Activated CD4-positive, alpha-beta T cell treated with anti-CD3 and anti-CD28 coated beads for 36 hours (primary cell): ENCODE measurements at places on chromosomes 11 and 22. TPM values are rescaled to one million over a fixed set of nuclear protein-coding genes. Genes with fewer than 3 reads are reported as not detected.

DNA sequence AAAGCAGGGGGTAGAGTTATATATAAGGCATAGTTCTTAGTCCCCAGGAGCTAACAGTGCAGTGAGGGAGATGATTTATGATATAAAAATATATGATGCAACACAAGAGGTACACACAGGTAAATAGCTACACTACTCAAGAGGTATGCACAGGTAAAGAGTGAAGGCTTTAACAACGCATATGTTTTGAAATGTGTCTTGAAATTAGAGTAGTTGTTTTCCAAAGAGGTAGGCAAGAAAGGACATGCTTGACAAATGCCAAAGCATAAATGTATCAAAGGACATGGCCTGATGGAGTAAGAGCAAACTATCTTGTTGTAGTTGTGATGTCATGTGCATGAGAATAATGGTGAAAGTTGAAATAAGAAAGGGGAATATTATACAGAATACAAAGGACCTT, 104.3 kb upstream of the C11orf87 start:
- no peaks in the 10 kb centered on the region for H3K4me1 ChIP-seq
- H3K4me3 ChIP-seq = no peak overlapping the region
- DNase-seq = no peak
- H3K27me3 ChIP-seq = no peaks in the 10 kb centered on the region
- no peak overlapping the region for H3K27ac ChIP-seq
- no peaks in the 10 kb centered on the region for H3K36me3 ChIP-seq

The DDX10 gene
- 50.9 TPM for total RNA-seq

The GLYATL1 gene
- 0.50 TPM for total RNA-seq

- H3K4me1 ChIP-seq = no peaks in the 10 kb centered on the region
- no peaks in the 10 kb centered on the region for H3K27me3 ChIP-seq
- H3K4me3 ChIP-seq = no peak overlapping the region
- H3K27ac ChIP-seq = no peak overlapping the region
- H3K36me3 ChIP-seq = no peaks in the 10 kb centered on the region
Observed at GRCh38 chr11:130470832-130471706, 22.6 kb downstream of the ADAMTS15 start.

The IGLL1 gene
- not detected for total RNA-seq

GRCh38 chr11:36261094-36261493, 28.1 kb downstream of the COMMD9 start:
- peaks cover 21% of the 10 kb centered on the region for H3K27me3 ChIP-seq
- no peak overlapping the region for H3K27ac ChIP-seq
- no peaks in the 10 kb centered on the region for H3K36me3 ChIP-seq
- no peaks in the 10 kb centered on the region for H3K4me1 ChIP-seq
- no peak overlapping the region for H3K4me3 ChIP-seq
- DNase-seq = no peak
